ENCODE measurements at places on chromosomes 12 and 14. TPM values are rescaled to one million over a fixed set of nuclear protein-coding genes. Genes with fewer than 3 reads are reported as not detected.
A peak's percentile ranks its signal among the peaks of the same experiment; 100 is the strongest.

GRCh38 chr14:104549536-104550339, 29.8 kb upstream of the C14orf180 start:
- no peak for DNase-seq

DNA sequence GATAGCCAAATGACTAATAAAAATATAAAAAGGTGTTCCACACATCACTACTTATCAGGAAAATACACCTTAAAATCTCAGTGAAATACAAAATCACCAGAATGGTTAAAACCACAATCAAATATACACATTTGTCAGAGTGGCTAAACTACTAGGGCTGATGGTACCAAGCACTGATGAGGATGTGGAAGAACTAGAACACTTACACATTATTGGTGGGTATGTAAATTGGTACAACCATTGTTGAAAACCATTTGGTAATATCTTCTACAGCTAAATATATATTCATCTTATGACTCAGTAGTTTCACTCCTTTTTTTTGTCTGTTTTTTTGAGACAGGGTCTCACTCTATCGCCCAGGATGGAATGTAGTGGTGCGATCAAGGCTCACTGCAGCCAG, 48.5 kb upstream of the TTC7B start:
- no peak for DNase-seq

GRCh38 chr14:79419571-79420327, 791.6 kb downstream of the DIO2 start:
- no peak for DNase-seq

The SMAGP gene
- total RNA-seq, result 3.1 TPM

The SYNJ2BP gene
- 6.5 TPM for total RNA-seq

The TAS2R9 gene
- total RNA-seq, result not detected

DNA sequence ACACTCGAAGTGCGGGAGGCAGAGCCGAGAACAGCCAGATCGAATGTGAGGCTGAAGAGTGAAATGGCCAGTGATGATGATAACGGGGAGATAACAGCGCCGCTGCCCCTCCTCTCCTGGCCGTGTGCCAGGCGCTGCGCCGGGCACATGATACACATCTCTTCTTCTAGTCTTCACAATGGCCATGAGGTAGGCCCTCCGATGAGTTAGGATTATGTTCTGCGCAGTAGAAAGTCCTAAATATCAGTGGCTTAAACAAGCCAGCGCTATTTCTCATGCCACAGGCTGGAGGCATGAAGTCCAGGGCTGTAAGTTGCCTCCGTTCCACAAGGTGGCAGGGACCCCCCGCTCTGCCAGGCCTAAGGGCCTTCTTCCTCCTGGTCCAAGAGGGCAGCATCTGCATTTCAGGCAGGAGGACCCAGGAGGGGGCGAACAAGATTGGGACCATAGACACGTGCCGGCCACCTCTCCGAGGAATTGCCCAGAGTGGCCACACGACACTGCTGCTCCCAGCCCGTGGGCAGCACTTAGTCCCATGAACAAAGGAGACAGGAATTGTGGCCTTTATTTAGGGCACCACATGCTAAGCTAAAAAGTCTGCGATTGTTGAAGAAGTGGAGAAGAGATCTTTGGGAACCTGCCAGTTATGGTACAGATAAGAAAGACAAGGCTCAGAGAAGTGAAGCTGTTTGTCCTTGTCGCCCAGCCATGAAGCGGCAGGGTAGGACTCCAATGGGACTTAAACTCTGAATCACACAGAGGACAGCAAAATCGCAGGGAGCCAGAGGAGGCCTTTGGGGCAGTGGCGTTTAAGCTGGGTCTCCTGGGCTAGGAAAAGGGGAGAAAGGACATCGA, 10.9 kb upstream of the HVCN1 start:
- no peak for DNase-seq

The C14orf180 gene
- total RNA-seq, result not detected

DNA sequence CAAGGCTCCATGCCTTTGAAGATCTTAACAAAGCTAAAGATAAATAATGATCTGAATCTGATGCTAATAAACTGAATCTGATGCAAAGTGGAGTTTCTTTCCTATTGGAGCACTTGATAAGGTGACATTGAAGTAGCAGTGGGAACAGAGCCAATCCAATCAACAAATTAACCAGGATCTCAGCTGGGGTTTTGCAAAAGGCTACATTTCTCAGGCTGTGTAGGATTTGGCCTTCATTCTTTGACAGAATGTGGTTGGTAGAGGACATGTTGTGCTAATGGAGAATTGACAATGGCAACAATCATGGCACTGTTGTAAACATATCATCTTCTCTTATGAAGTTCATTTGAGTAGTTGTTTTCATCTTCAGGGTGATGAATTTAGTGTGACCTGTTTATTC, 164.9 kb downstream of the CCDC91 start:
- no peak for DNase-seq

The KRT83 gene
- total RNA-seq, result not detected

DNA sequence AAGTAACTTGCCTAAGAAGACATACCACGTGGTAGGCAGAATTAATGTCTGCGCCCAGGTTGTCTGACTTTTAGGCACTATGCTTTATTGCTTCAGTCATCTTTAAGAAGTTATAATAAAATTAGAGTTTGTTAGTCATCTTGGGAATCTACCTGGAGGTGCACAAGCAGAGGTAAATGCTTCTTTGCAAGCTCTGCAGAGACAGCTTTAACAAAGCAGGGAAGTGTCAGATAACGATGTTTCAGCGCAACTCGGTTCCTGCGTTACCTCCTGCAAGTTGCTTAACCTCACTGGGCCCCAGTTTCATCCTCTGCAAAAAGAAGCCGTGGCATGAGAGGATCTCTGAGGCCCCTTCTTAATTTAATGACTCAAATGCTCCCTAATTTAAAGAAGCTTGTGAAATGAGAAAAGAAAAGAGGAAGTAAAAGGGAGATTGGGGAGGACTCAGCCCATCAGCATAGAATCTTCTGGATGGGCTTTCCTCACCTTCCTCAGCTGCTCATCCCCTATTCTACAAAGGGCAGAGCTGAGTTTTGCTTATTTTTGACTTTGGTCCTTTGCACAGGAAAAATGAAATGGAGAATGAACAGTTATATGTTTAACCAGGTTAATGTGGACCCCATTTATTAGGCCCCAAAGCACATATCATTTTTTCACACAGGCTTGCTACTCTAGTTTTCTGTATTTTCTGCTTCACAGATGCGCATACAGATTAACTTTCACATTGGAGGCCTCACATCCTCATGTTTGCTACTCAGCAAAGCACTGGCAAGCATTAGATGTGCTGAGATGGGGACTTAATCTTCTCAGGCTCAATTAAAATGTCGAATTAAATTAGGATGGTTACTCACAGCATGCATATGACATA, 5.1 kb downstream of the ARHGDIB start:
- peak; percentile 39 for DNase-seq

DNA sequence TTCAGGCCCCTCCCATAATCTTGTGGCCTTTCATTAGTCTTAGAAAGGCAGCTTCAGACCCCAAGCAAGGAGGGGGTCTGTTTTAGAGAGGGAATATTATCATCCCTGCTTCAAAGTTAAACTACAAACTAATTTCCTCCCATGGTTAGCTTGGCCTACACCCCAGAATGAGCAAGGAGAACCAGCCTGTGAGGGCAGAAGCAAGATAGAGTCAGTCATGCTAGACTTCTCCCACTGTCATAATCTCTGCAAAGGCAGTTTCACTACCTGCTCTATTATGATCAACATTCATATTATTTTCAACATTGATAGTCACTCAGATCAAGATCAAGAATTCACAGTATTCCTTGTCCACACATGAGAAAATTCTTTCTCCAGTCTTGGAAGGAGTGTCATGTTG, 105.1 kb downstream of the GXYLT1 start:
- DNase-seq, result no peak

The BCL11B gene
- 81.7 TPM for total RNA-seq

The MYF6 gene
- not detected for total RNA-seq

DNA sequence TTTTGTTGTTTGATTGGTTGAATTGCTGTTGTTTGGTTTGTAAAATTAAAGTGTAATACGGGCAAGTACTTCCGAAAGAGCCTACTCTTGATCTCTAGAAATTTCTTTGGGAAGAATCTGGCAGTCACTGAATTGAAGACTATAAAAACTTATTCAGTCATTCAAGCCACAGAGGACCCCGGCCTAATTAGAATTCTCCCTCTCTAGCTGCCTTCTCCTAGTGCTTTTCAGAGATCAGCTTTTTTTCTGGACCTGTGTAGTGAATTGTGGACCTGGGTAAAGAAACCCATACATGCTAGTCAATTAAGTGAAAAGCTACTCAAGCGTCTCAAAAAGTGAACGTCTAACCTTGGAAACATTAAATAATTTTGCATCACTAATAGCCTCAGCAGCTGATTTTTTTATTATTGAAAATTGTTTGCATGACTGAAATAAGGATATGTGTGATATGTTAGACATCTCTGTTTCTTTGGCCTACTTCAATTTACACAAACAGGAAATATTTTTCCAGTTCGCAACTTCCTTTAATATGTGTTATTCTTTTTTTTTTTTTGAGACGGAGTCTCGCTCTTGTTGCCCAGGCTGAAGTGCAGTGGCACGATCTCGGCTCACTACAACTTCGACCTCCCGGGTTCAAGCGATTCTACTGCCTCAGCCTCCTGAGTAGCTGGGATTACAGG, 27.2 kb downstream of the EFCAB11 start:
- DNase-seq, result no peak

DNA sequence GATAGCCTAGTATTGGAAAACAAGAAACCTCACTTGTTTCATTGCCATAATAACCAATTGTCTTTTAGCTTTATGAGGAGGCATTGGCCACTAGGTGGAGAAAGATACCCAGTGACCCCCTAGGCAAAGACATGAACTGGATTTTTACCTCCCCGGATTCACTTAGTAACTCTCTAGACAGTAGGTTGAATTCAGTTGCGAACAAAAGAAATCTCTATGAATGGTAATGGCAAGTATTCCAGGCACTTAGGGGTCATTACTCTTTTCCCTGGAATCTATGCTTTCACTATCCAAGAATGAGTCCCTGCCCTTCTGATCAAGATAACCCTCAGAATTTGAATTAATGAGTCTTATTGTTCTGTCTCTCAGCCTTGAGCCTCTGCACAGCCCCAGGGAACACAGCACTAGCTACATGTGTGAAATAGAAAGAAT, 29.5 kb upstream of the RHOJ start:
- no peak for DNase-seq

DNA sequence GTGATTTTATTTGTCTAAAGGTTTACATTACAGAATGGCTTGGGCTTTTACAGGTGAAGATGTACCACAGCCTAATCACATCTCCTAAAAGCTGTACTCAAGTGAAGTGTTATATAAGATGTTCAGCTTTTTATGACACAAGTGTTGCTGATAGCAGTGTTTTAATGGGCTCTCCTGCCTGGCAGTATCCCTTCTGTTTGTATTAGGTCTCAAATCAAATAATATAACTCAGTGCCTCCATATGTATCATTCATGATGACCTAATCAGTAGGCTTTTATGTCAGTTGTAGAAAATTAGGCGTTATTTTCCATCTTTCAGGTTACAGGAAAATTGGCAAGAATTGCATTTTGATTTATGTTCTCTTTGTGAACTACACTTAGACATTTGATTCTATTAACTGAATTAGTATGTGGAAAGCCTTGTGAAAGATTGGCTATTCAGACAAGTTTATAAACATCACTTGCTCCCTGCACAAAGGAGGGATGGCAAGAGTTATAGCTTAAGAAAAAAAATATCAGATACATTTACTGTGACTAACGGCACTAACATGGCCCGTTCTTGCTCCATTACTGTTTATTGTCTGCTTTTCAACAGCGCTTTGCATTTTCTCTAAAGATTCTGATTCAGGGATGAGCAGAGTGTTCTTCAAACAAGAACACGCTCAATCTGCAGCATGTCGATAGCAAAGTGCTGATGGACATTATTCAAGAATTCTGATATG, 143.7 kb upstream of the DIO2 start:
- DNase-seq, result no peak

The ZBTB42 gene
- 5.5 TPM for total RNA-seq

The C12orf60 gene
- 2.0 TPM for total RNA-seq

The B4GALNT3 gene
- total RNA-seq, result 0.68 TPM

GRCh38 chr14:31994391-31995033, 82.6 kb upstream of the ARHGAP5 start:
- DNase-seq, result no peak

The OLR1 gene
- total RNA-seq, result not detected

DNA sequence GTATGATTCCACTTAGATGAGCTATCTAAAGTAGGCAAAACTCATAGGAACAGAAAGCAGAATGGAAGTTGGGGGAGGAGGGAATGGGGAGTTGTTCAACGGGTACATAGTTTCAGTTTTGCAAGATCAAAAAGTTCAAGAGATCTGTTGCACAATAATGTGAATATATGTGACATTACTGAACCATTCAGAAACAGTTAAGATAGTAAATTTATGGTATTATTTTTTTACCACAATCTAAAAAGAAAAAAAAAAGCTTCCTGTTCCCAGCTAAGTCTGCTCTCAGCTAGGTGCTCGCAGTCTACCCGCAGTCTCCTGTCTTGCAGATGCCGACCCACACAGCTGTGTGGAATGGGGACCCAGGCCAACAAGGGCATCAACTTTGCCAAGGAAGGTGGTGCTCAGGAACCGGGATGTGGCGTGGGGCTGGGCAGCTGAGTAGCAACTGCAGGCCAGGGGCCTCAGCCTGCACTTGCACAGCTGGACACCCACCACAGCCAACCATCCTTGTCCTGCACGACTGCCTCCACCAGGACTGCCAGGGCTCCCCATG, 15.3 kb upstream of the ANO6 start:
- no peak for DNase-seq

The DLGAP5 gene
- 95.8 TPM for total RNA-seq
